ENCODE measurements at places on chromosomes 5 and 9.
A peak's percentile ranks its signal among the peaks of the same experiment; 100 is the strongest.

- DNase-seq = no peak
Measured at GRCh38 chr9:107637421-107638420, 148.2 kb upstream of the KLF4 start.

GRCh38 chr9:122827761-122828093, 661 bp downstream of the PDCL start:
- no peak for DNase-seq

- no peak for DNase-seq
Measured at GRCh38 chr5:111237470-111237869, 13.3 kb downstream of the CAMK4 start.

GRCh38 chr5:38650540-38650939, 94.1 kb upstream of the LIFR start:
- no peak for DNase-seq

- no peak for DNase-seq
Measured at GRCh38 chr9:38417003-38417945, 7.0 kb downstream of the IGFBPL1 start.

GRCh38 chr5:59000211-59000610, 417.3 kb downstream of the RAB3C start:
- no peak for DNase-seq

- no peak for DNase-seq
Measured at GRCh38 chr9:98391867-98392266, 136.4 kb upstream of the TBC1D2 start.

- DNase-seq = no peak
Measured at GRCh38 chr9:132637351-132637750, 32.4 kb downstream of the DDX31 start.

GRCh38 chr9:130847306-130848217, 12.5 kb downstream of the ABL1 start:
- DNase-seq = no peak

DNA sequence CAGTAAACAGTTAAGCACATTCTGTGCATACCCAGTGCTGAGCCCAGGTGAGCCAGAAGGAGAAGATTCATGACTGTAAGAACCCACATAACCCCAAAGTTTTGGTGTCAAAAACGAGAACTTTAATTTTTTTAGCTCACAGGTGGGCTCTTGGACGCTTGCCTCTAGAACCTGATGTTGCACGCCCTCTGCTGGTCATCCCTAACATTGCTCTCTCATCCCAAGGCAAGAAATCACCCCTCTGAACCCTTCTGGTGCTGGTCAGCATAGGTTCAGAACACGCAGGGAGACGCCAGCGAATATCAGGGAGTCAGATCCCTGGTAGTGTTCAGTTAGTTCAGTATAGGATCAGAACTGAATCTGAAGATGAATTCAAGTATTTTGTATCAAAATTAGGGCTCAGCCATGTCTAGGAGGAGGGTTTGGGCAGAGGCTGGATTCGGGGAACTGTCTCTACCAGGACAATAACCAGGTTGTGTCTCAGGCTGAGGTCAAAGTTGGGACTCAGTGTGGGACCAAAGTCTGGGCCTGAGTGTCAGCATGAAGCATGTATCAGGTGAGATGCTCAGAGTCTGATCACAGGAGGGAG, 4.1 kb upstream of the DNAJB5 start:
- DNase-seq = no peak

DNA sequence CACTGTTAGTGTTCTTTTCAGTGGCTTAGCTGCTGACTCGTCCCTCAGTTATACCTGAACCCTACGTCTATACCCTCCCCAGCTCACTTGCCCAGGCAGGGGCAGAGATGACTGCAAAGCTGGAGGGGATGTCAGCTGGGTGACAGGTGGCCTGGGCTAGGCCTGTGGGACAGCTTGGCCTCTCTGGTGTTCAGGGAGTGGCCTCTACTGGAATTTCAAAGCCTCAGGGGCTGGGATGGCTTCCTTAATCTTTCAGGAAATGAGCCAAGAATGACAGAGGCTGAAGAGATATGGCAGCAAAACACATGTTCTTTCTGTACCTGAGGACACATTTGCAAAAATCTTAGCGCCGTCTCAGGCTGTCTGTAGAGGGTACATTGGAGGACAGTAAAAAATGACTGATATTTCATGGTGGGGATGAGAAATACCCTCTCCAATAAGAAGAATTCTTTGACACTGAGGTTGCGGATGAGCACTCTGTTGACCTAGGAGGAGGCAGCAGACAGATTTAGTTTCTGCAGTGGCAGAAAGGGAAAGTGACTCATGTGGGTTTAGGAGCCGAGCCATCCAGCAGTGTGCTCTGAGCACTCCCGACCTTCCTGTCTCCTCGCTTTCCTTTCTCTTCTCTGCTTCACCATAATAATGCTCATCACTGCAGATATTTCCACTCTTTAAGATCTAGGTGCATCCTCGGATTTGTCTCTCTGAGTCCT, 54.4 kb downstream of the ENTREP1 start:
- DNase-seq = no peak

GRCh38 chr9:110468950-110469349, 110.6 kb downstream of the SVEP1 start:
- no peak for DNase-seq

- no peak for DNase-seq
Measured at GRCh38 chr9:134333874-134334581, 7.8 kb downstream of the RXRA start.

DNA sequence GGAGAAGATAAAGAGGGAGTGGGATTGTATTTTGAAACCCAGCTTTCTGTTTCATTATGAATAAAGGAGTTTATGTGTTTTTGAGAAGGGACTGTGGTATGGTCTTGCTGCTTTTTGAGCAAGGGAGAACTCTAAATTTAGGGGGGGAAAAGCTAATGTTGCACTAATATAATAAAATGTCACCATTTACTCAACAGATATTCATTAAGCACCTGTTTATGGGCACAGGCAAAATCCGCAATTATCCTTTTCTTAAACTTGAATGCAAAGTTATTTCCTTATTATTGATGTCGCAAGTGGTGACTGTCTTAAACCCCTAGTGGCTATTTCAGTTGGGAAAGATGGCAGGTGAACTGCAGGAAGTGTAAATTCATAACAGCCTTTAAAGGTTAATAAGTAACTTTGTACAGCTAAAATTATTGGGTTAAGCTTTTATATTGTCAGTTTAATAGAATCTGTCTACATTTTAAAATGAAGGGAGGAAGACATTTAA, 1.5 kb downstream of the CDC42SE2 start:
- no peak for DNase-seq

GRCh38 chr9:37410969-37411785, 11.3 kb upstream of the GRHPR start:
- DNase-seq = no peak

DNA sequence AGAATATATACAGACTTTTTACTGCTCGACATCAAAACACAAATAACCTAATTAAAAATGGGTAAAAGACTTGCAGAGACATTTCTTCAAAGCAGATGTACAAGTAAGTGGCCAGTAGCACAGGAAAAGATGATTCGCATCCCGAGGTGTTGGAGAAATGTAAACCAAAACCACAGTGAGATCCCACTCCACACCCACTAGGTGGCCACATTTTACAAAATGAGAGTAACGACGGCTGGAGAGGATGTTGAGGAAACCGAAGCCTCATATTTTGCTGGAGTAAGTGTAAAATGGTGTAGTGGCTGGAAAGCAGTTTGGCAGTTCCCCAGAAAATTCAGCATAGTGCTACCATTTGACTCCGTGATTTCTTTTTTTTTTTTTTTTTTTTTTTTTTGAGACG, 21.3 kb upstream of the GBGT1 start:
- DNase-seq = peak; percentile 27

Measured in Panc1 (cell line).